ENCODE measurements at places on chromosomes 13 and 19. TPM values are rescaled to one million over a fixed set of nuclear protein-coding genes. Genes with fewer than 3 reads are reported as not detected.

Gene KLK14
- 0.28 TPM for total RNA-seq

Gene ZNF266
- total RNA-seq: 2.9 TPM

Gene ZNF14
- 1.9 TPM for total RNA-seq

Gene OR10H2
- total RNA-seq: not detected

Gene MYH14
- 5.8 TPM for total RNA-seq

Gene ZNF154
- total RNA-seq: not detected

Gene LENG8
- 93.3 TPM for total RNA-seq

Gene DIS3
- total RNA-seq: 20.6 TPM

Gene DACT3
- total RNA-seq: 0.25 TPM

Gene ZNF30
- 4.4 TPM for total RNA-seq

Gene KIR2DL1
- not detected for total RNA-seq

Gene PTGER1
- total RNA-seq: not detected

Measured in A549 treated with RU486 at 1 μM for 4 hours (cell line).